Fibroblast of skin of right quadriceps (primary cell): ENCODE measurements at places on chromosomes 16 and 17.

GRCh38 chr16:75983296-75983695, 257.0 kb upstream of the CPHXL start:
- DNase-seq = no peak

DNA sequence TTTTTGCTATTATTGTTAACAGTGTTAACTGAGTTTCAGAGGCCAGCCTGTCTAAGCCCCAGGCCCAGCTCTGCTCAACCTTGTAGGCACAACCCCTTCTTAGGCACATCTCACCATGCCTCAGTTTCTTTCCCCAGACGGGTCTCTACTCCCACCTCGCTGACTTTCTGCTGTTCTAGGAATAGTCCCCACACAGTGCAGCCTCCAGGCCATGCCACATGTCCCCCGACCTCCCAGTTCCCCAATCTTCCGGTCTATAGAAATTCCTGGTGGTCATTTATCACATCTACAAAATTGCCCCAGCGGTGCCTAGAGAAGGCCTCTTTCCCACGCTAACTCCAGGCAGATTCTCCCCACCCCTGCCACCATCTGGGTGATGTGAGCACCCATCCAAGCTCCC, 34.8 kb downstream of the ADGRG5 start:
- no peak for DNase-seq

DNA sequence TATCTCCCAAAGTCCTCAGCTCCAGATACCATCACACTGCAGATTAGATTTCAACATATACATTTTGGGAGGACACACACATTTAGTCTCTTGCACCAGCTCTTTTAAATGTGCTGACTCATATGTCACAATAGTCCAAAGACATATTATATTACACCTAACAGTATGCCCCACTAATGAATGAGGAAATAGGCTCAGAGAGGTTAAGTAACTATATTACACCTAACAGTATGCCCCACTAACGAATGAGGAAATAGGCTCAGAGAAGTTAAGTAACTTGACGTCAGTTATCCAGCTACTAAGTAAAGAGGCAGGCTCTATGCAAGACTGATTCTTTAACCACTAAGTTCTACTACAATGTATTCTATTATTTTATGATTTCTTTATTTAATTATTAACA, 9.7 kb downstream of the IRX6 start:
- DNase-seq = no peak

- no peak for DNase-seq
Observed at GRCh38 chr17:45246861-45247428, 14.9 kb downstream of the SPATA32 start.

- no peak for DNase-seq
Observed at GRCh38 chr17:70205401-70205800, 36.1 kb downstream of the KCNJ2 start.

DNA sequence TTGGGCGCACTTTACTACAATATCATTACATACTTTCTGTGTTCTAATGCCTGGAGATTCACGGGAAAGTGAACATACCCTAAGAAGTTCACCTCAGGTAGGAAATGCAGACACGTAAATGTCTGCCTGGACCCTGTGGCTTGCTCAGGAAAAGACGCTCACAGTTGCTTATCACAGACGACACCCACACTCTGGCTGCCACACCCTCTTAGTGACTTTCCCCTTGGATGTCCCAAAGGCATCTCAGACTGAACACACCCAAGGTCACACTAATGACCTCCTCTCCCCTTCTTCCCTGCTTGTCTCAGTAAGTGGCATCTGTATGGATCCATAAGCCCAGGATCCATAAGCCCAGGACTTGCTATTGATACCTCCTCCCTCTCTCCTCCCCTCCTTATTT, 32.6 kb downstream of the CDRT15 start:
- no peak for DNase-seq

DNA sequence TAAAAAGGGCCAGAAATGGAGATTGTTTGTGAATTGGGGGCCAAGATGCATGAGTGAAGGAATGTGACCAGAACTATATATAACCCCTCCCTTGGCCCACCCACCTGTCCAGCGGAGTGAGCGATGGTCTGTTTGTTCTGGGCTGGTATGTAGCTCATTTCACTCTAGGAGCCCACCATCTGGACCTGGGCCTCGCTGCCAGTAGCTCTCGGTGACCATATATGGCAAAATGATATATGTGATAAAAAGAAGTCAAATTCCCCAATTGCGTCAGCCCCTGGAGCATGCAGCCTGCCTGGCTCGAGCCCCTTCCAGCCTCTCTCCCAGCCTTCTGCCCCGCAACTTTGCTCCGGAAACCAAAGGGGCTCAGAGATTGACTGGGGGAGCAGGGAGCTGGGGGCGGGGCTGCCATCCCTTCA, 47.3 kb downstream of the CCDC42 start:
- peak; percentile 98 for DNase-seq

GRCh38 chr17:73096866-73097265, 4.4 kb upstream of the SLC39A11 start:
- no peak for DNase-seq

DNA sequence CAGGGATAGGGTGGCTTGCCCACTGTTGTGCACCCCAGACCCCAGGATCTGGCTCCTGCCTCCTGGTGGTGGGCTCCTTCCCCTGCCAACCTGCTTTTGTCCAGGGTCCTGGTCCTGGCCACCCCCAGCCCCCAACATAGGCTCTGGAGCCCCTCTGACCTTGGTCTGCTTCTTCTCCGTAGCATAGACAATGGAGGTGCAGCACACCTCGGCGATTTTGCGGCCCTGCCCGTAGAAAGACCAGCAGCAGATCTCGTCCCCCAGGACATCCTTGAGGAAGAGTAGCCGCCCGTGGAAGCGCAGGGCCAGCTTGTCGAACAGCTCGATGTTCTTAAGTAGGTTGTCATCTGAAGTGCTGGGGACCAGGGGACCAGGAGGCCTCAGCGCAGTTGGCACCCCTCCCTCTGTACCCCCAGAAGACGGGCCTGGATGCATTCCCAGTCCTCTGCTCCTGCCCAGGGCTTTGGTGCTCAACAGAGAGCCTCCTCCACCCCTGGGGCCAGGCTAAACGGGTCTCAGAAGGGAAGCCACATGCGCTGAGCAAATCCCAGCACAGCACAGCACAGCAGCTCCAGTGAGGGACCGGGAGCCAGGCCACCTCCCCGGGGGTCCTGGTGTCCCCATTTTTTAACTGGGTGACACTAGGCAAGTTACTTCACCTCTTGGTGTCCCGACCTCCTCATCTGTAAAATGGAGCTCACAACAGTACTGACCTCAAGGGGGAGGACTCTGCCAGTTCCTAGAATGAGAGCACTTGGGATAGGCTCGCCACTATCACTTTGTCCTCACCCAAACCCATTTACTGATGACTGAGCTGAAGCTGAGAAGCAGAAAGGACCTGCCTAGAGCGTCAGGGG, 10.8 kb downstream of the ASPHD1 start:
- no peak for DNase-seq

DNA sequence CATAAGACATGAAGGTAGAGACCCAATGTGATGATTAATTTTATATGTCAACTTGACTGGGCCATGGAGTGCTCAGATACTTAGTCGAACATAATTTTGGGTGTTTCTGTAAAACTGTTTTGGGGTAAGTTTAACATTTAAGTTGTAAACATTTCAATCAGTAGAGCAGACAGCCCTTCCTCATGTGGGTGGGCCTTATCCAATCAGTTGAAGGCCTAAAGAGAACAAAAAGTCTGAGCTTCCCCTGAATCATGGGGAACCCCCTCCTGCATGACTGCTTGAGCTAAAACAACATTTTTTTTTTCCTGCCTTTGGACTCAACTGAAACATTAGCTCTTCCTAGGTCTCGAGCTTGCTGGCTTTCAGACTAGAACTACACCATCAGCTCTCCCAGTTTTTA, 327.3 kb upstream of the SOX9 start:
- DNase-seq = no peak

GRCh38 chr17:37829592-37830123, 84.8 kb upstream of the HNF1B start:
- no peak for DNase-seq

- DNase-seq = peak; percentile 3
Observed at GRCh38 chr17:27733773-27734172, 66.6 kb downstream of the NOS2 start.

DNA sequence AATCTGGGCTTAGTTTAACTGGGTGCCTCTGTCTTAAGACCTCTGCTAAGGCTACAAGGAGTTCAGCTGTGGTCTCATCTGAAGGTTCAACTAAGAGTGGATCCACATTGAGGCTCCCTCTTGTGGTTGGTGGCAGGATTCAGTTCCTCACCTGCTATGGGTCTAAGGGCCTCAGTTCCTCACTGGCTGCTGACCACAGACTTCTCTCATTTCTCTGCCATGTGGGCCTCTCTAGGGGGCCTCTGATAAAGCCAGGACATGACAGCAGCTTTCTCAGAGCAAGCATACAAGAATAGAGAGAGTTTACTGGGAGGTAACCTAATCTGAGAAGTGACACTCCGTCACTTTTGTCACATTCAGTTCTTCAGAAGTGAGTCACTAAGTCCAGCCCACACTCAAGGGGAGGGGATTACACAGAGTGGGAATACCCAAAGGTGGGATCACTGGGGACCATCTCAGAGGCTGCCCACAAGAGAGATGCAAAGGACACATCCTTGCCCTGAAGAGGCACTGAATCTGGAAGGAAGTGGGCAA, 19.2 kb upstream of the ABAT start:
- DNase-seq = peak; percentile 39

- no peak for DNase-seq
Observed at GRCh38 chr16:9013508-9013864, 49.8 kb upstream of the USP7 start.

DNA sequence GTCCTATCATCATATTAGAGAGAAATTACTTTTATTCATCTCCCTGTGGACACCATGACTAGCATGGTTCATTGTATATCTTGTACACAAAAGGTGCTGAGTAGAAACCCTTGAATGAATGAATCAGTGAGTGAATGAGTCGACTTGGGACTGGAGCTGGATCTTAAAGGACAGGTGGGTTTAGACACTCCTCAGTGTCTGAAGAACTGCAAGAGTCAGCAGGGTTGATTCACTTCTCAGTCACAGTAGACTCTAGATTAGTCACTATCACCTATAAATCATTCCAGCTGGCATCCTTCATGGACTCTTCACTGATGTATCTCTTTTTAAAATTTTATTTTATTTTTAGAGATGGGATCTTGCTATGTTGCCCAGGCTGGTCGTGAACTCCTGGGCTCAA, 30.1 kb upstream of the PMFBP1 start:
- peak; percentile 26 for DNase-seq

GRCh38 chr16:14418795-14419225, 211.2 kb downstream of the PARN start:
- DNase-seq = no peak

- DNase-seq = peak; percentile 56
Observed at GRCh38 chr16:67236563-67237395, 9.8 kb downstream of the TMEM208 start.

DNA sequence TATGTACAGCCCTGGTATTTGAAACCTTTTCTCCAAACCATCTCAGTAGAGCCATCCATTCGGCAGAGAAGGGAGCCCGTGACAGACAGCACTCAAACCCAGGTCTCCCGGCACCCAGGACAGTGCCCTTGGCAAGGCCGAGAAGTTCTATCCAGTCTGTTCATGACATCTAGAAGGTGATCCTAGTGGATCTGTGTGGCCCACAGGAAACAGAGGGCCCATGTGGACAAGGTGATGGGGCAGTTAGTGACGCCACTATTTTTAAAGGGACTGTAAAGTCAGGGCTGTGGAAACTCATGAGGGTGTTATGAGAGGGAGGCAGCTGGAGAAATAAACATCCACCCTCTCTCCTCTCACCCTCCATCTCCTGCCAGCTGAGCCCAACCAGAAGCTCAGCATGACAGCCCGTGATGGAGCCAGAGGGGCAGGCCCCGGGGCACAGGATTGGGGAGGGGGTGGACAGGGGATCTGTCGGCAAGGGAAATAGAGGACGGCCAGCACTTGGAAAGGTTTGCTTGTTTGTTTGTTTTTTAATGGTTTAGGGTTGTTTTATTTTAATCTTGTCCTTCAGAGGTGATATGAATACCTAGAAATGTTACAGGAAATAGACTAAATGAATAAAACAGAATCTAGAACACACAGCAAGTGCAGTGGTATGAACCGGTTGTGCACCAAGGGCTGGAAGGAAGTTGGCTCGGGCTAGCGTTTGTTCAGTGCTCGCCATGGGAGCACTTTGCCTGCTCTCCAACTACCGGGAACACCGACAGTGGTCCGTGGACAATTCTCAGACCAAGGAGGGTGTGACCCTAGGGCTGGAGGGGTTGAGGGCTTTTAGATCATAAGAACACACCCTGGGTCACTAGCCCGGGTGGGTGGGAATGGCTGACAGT, 17.1 kb downstream of the MYLK3 start:
- no peak for DNase-seq

DNA sequence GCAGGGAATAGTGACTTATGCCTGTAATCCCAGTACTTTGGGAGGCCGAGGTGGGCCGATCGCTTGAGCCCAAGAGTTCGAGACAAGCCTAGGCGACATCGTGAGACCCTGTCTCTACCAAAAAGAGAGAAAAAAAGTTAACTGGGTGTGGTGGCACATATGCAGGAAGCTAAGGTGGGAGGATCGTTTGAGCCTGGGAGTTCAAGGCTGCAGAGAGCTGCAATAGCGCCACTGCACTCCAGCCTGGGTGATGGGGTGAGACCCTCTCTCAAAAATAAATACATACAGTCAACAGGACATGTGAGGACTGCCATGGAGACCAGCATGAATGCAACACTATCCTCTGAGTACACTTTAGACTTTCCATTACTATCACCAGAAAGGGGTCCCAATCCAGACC, 15.4 kb upstream of the ST6GALNAC2 start:
- DNase-seq = no peak

GRCh38 chr16:86219655-86220445, 290.5 kb upstream of the FOXF1 start:
- no peak for DNase-seq

GRCh38 chr16:4699046-4699556, 5.7 kb downstream of the NUDT16L1 start:
- DNase-seq = no peak

DNA sequence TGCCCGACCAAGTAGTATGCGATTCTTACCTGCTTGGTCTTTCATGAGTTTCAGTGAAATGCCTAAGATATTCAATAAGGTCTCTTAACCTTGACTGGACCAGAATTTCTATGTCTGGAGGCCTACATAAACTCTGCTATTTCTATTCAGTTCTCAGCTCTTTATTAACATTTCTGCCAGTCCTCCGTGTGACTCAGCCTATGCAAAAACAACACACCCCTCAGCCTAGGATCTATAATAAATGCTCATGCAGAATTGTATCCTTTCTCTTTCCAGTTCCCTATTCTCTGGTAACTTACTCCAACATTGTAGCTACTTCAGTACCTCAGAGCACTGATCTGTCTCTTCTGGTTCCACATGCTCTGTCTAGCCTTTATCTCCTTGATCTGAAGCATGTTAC, 1507.4 kb downstream of the CDH11 start:
- DNase-seq = peak; percentile 7

DNA sequence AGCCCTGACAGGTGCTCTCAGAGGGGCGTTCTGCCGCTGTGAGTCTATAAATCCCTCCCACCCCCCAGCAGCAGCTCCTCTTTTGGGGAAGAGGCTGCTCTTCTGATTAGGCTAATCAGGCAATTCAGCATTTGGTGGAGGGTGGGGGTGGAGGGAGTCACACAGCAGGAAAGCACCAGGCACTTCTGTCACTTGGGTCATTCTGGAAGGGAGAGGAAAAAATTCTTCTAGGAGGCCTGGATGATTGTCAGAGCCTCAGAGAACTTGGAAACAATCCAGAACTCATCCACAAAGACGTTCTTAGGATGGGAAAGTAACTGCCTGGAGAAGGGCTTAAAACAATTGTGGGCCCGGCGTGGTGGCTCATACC, 7.3 kb upstream of the SSTR2 start:
- DNase-seq = no peak
